ENCODE measurements at places on chromosomes 11 and 22.

- no peak for DNase-seq
These were observed 10.7 kb downstream of the SAA4 start for GRCh38 chr11:18225913-18226312.

GRCh38 chr11:46429717-46430116 lies 38.1 kb upstream of the CHRM4 start:
- DNase-seq, result no peak

DNA sequence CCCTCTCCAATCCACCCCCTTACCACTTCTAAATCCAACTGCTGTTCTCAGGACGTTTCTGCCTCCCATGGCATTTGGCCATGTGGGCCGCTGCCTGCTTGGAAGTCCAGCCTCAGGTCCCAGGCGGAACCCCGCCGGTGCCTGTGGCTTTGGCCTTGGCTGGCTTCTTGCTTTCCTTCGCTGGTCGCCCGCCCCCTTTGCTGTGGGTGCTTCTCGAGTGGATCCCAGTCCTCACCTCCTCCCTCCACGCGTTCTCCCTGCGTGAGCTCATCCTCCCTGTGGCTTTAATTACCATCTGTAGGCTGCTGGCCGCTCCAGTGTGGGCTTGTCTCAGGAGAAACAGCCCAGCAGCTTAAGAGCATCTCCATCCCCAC lies 111.7 kb downstream of the NECTIN1 start:
- no peak for DNase-seq

- DNase-seq, result no peak
These were observed 14.4 kb downstream of the OAF start for GRCh38 chr11:120224972-120225909.

DNA sequence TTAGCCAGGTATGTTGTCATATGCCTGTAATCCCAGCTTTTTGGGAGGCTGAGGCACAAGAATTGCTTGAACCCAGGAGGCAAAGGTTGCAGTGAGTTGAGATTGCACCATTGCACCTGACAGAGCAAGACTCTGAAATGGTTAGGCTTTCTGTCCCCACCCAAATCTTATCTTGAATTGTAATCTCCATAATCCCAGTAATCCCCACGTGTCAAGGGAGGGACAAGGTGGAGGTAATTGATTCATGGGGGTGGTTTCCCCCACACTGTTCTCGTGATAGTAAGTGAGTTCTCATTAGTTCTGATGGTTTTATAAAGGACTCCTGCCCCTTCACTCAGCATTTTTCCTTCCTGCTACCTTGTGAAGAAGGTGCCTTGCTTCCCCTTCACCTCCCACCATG lies 37.6 kb upstream of the GLYAT start:
- DNase-seq, result no peak
